Cerebellum (tissue), 4 donors: ENCODE measurements at places on chromosomes 6 and 20.

- no peak for DNase-seq
Observed at GRCh38 chr6:44211284-44211683, 5.4 kb upstream of the MYMX start.

DNA sequence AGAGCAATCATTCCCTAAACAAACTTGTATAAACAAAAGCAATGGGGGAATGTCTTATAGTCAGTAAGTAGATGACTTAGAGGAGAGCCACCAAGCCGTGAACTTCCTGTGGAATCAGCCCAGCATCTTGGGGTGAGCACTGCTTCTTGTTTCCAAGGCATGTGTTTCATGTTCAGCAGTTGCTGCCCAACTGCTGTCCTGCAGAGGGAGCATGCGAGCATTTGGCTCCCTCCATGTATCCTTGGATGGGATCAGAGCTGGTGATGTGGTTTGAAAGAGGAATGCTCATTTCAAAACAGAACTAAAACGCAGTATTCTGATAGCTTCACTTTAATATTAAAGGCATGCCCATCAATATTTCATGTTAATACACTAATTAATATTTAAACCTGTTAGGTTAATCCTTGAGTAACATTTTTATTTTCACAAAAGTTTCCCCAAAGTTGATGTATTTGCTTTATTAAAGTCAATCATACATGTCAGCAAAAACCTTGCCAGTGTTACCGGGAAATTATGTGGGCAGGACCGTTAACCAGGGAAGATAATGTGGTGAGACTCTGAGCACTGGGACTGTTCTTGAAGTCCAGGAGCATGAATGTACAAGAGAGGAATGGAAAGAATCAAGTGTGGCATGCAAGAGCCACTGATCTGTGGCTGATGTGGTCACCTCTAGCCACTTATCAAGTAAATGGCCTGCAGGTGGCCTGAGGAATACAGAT lies 172.1 kb upstream of the GGTLC1 start:
- DNase-seq = peak; percentile 68

- no peak for DNase-seq
Observed at GRCh38 chr20:24589815-24590177, 120.4 kb downstream of the SYNDIG1 start.

- DNase-seq = no peak
Observed at GRCh38 chr20:40589581-40589980, 99.5 kb downstream of the MAFB start.

DNA sequence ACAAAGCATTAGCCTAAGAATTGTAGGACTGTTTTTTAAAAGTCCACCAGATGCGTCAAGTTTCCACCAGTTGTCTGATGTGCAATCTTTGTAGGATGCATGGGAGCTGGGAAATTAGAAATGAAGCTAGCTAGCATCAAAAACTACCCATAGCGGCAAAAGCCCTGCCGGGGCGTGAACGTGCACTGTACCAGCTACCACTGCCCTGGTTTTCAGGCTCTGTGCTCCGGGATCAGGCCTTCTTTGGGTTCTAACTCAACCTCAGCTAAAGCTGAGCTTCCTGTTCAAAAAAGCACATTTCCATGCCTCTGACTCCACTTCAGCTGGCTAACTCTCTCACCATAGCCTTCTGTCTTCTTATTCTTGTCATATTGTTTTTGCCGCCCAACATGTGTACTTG lies 26.9 kb upstream of the FUCA2 start:
- DNase-seq = no peak

- no peak for DNase-seq
Observed at GRCh38 chr6:128659276-128659675, 138.9 kb upstream of the PTPRK start.

DNA sequence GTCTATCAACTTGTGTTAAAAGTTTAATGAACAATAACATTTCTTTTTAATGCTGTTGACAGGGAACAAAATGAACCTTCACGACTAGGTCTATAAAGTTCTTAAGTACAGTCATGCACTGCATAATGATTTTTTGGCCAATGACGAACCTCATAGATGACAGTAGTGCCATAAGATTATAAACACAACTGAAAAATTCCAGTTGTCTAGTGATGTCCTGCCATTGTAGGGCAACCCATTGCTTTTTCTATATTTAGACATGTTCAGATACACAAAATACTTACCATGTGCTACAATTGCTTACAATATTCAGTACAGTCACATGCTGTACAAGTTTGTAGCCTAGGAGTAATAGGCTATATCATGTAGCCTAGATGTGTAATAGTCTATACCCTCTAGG lies 93.6 kb downstream of the SYNE1 start:
- no peak for DNase-seq

DNA sequence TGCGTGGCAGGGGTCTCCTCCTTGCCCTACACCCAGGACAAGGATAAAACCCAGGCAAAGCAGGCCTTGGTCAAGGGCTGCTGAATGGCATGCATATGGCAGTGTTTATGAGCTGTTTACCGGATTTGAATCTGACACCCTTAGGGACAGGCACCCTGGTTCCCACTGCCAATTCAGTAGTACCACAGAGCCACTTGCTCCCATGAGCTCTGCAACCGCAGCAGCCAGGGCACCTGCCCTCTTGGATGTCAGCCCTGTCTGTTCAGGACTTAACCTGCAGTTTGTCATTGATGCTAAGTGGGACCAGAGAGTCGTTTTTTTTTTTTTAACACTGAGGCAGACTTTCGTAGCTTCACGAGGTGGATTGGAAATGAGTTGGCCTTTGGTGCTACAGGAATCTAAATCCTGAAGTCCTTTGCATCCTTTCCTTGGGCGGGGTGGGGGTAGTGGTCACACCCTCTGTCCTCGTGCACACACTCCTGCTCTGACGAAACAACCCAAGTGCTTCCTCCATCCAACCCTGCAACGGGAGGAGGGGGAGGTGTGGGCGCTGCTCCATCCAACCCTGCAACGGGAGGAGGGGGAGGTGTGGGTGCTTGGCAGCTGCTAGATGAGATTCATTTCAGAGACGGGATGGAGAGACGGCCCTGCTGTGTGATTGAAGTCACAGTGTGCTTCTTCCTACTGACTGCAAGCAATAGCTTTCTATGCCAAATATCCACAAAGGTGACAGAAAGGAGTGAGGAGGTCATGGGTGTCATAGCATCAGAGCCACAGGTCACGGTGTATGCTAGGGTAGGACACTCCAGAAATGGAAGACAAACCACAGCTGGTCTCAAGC lies 166.5 kb downstream of the SMOC2 start:
- DNase-seq = no peak

DNA sequence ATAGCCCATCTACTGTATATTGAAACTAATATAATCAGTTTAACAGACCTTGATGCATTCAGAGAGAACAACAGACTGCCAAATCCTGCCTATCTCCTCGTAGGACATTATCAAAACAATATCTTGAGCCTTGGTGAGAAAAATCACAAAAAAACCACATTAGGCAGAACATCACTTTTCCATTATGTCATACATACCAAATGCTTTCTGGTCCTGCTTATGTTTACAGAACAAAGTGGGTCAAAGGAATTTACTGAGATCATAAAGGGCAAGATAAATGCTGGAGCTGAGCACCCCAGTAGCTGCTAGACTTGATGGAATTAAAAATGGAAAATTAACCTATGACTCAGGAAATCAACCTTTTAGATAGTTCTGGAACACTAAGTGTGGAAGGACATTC lies 195.3 kb upstream of the KCNK16 start:
- no peak for DNase-seq

- DNase-seq = no peak
Observed at GRCh38 chr6:107542192-107542668, 52.3 kb downstream of the SOBP start.

- DNase-seq = no peak
Observed at GRCh38 chr6:163501439-163501838, 86.9 kb downstream of the QKI start.

- DNase-seq = no peak
Observed at GRCh38 chr6:8588176-8588575, 152.8 kb upstream of the SLC35B3 start.

DNA sequence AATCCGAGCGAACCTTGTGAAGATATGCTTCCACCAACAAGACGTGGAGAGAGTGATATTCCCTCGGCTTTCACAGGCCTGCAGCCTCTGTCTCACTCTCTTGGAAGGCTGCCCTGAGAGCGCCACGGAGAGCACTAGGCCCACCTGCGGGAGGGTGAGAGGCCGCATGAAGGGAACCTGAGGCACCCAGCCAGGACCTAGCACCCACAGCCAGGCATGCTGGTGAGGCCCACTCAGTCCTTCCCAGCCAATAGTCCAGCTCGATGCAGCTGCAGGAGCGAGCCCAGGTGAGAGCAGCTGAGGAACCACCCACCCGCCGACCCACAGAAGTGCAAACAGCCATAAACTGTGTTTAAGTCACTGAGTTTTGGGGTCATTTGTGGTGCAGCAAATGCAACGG lies 227.2 kb downstream of the QKI start:
- DNase-seq = no peak

DNA sequence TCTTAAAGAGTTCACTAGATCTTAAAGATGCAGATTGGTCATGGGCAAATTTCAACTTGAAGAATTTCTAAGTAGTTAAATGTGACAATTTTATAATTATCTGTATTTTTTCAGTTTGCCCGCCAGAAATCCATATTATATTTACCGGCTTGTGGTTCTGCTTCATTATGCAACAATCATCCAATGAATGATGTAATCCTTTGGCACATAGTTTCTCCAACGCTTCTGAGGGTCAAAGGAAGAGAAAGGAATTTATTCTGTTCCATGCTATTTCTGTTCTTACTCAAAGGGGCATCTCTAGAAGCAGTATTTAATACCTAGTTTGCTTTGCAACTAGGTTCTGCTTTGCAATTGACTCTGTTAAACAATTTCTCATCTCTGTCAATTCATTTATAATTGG lies 359.3 kb upstream of the PLCB4 start:
- peak; percentile 8 for DNase-seq

DNA sequence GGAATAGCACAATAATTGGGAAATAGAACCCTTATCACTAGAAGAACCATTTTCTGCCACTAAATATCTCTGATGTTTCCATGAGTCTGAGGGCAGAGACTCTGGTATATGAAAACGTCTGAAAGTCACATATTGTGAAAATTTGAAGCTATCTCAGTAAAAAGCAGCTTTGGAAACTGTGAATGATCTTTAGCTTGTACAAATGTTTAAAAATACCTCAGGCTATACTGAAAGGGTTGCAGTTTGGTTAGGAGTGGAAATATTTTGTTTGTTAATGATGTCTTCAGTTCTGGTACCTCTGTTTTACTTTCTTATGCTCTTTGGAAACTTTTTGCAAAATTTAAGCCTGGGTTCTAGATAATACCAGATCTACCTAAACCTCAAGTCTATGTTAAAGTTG lies 135.0 kb downstream of the SLC16A10 start:
- no peak for DNase-seq

DNA sequence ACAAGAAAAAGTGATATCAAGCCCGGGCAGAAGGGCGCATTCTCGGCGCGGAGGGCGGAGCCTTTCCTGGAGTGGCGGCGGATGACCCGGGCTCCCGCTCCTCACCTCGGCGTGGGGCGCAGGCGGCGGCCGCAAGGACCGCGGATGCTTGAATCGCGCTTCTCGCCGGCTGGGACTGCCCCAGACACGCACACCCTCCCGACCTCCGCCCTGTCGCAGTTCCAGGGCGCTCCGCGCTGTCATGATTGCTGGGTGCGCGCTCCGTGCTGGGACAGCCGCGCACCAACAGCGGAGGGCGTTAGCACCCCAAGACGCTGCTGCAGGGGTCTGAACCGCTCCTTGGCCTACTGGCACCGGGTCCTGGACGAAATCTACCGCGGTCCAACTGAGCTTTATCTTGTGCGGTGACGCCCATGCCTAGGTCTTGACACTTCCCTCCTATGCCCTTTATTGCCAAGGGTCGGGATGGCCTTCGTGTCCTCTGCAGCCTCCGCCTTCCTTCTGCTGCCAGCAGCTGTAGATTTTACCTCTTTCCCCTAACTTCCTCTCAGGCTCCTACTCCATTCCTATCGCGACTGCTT lies 43.3 kb downstream of the IRAK1BP1 start:
- DNase-seq = no peak

DNA sequence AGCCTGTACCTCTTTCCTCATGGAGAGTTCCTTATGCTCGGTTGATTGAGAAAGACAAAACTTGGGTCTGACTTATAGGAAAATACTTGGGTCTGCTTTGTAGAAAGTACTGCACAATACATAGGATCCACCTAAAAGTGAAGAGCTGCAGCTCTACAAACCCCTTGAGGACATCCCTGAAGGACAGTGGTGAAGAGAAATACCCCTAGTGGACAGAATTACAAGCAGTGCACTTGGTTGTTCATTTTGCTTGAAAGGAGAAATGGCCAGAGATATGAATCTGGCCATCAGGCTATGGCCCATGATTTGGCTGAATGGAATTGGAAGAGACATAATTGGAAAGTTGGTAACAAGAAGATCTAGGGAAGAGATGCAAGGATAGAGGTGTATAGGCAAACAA lies 8.3 kb downstream of the CD24 start:
- DNase-seq = no peak

DNA sequence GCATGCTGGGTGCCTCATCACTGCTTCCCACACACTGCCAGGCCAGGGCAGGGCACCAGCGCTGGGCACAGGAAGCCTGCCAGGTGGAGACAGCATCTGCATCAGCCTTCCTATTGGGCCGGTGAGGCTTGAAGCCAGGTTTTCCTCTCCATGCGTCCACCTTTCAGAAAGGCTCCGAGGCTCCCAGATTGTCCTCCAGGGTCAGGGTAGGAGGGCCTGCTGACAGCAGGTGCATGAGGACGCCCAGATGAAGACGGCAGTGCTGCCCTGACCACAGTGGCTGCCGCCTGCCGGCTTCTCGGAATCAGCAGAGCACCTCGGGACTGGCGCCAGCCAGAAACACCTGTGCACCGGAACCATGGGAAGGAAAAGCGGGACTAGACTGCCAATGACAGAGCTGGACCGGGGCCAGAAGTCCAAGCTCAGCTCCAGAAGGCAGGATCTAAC lies 170.5 kb upstream of the CST7 start:
- DNase-seq = peak; percentile 77

DNA sequence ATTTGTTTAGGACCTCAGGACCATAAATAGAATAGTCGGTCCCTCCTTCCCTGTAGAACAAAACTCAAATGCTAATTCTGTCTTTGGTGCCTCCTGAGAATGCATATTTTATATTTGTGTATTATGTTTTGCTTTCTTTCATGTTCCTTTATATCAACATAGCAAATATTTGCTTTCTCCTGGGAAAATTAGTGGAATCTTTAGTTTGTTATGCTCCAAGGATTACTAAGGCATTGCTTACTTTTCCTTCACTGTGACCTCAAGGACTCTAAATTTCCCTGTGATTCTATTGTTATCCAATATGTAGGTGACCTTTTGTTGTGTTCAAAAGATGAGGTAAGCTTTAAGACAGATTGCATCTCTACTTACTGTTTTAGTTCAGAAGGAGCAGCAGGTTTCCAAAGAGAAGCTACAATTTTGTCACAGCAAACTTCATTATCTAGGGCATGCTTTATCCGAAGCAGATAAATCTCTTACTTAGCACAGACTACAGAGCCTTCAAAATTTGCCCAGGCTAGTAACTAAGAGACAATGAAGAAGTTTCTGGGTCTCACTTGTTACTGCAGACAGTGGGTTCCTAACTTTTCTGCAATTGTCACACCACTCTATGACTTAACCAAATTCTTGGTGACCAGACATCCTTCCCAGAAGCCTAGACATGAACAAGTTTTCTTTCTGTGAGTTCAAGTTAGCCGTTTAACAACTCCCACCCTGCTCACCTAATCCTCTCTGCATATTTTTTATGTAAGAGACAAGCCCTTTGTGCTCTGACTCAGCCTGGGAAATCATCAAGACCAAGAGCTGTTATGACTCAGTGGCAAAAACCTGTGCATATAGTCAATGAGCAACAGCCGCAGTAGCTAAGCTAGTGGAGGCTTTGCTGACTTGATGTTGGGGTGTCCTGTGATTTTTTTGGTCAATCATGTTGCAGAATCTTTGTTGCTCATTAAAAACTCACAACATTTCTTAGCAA lies 378.8 kb downstream of the QKI start:
- DNase-seq = no peak
